ENCODE measurements at places on chromosomes 1 and 21.

DNA sequence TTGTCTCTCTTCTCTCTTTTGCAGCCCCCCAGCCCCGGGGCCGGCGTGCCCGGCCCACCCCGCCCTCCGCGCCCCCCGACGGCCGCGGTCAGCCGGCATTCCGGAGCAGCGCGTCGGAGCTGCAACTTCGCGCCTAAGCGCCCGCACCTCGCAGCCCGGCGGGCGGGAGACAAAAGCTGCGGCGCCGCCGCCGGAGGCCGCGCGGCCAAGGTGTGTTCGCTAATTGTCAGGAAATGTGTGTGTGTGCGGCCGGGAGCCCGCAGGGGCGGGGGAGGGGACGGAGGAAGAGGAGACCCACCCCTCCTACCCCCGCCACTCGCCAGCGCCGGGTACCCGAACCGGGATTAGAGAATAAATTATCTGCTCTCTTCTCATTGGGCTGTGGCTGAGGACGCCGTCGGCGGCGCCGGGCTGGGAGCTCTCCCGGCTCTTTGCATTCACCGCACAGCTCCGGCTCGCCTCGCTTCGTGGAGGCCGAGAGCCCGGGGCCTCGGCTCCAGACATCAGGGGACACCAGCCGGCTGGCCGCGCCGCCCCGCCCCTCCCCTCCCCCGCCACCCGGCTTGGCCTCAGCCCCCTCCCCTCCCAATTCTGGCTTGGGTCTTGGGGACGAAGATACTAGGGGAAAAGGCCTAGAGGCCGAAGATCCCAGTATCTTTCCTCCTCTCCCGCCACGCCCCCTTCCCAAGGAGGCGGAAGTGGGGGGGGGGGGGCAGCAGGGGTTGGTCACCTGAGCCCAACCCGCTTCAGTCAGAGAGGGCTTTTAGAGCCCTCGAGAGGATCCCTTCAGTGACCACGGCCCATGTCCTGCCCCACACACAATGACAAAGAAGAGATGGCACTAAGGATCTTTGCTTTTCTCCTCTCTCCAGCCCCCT lies 1.3 kb upstream of the BLACAT1 start:
- no peak for DNase-seq

GRCh38 chr1:176998183-176998795 lies 166.2 kb downstream of the ASTN1 start:
- no peak for DNase-seq

GRCh38 chr1:178196631-178197030 lies 102.7 kb downstream of the RASAL2 start:
- DNase-seq = no peak

DNA sequence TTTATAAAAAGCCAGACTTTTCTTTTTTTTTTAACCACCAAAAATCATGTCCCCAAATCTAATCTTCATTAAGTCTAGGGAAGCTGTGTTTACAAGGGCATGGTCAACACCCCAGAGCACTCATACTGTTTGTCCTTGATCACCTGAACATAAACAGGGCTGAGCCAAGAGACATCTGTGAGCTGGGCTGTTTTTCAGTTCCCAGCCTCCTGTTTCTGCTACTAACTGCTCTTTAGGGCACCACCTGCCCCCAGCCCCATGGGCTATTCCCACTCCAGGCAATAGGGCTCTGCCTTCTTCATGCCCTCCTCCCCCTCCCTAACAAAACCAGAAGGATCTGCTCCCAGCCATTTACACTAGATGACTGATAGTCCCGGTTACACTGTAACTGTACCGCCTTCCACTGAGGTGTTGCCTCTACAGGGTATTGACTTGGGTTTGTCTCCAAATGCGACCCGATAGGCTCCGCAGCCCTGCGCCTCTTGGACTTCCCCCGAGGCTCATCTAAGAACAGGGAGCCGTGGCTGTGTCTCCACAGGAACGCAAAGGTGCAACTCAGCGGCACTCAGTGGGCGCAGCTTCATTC lies 11.7 kb upstream of the SLC26A9 start:
- DNase-seq = no peak

GRCh38 chr1:105730701-105731100 lies 1325.8 kb upstream of the PRMT6 start:
- no peak for DNase-seq

GRCh38 chr21:43991447-43991991 lies 20.6 kb upstream of the TRAPPC10 start:
- no peak for DNase-seq

GRCh38 chr1:170318141-170318540 lies 172.4 kb downstream of the NTMT2 start:
- DNase-seq = no peak

- DNase-seq = no peak
These were observed 32.6 kb downstream of the ZBED6 start for GRCh38 chr1:203828002-203828401.

- no peak for DNase-seq
These were observed 12.2 kb upstream of the PADI6 start for GRCh38 chr1:17359808-17360207.
